Uterus (tissue), 4 donors: ENCODE measurements at places on chromosomes 3 and 15. TPM values are rescaled to one million over a fixed set of nuclear protein-coding genes. Genes with fewer than 3 reads are reported as not detected.

DNA sequence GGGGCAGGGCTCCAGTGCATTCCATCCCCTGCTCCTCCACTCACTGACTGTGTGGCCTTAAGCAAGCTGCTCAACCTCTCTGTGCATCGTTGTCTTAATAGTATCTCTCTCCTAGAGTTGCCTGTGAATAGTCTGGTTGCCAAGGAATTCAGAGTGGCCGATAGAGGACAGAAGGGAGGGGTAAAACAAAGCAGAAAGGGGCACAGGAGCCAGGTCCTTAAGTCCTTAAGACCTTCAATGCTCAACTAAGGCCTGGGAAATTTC, 13.7 kb upstream of the CYP11A1 start:
- no peaks in the 10 kb centered on the region for H3K27me3 ChIP-seq
- H3K36me3 ChIP-seq, result no peaks in the 10 kb centered on the region
- DNase-seq, result no peak
- no peak overlapping the region for H3K27ac ChIP-seq

DNA sequence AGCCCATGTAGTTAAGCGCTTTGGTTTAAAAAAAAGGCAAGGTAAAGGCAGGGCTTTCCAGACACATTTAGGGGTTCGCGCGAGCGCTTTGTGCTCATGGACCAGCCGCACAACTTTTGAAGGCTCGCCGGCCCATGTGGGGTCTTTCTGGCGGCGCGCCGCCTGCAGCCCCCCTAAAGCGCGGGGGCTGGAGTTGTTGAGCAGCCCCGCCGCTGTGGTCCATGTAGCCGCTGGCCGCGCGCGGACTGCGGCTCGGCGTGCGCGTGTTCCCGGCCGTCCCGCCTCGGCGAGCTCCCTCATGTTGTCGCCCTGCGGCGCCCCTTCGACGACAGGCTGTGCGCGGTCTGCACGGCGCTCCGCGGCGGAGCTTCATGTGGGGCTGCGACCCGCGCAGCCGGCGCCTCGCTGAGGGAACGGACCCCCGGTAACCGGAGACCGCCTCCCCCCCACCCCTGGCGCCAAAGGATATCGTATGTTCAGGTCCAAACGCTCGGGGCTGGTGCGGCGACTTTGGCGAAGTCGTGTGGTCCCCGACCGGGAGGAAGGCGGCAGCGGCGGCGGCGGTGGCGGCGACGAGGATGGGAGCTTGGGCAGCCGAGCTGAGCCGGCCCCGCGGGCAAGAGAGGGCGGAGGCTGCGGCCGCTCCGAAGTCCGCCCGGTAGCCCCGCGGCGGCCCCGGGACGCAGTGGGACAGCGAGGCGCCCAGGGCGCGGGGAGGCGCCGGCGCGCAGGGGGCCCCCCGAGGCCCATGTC, 927 bp downstream of the SMAD6 start:
- DNase-seq, result no peak
- peak overlapping the region; percentile 70 for H3K27ac ChIP-seq
- peak overlapping the region; percentile 66 for H3K4me3 ChIP-seq
- no peaks in the 10 kb centered on the region for H3K36me3 ChIP-seq

GRCh38 chr15:78988361-78988911, 43.6 kb upstream of the CTSH start:
- H3K4me1 ChIP-seq, result no peaks in the 10 kb centered on the region
- no peaks in the 10 kb centered on the region for H3K27me3 ChIP-seq
- peak overlapping the region; percentile 66 for H3K27ac ChIP-seq
- H3K36me3 ChIP-seq, result no peaks in the 10 kb centered on the region
- H3K4me3 ChIP-seq, result no peak overlapping the region

- no peak overlapping the region for H3K4me3 ChIP-seq
- H3K27ac ChIP-seq, result no peak overlapping the region
- no peaks in the 10 kb centered on the region for H3K4me1 ChIP-seq
- H3K36me3 ChIP-seq, result no peaks in the 10 kb centered on the region
Observed at GRCh38 chr3:122665881-122666280, 14.8 kb upstream of the PARP14 start.

The ZBTB47 gene
- 29.9 TPM for total RNA-seq

The PDZRN3 gene
- 87.3 TPM for total RNA-seq

The FAM81A gene
- 1.5 TPM for total RNA-seq
